BE2C (cell line): ENCODE measurements at places on chromosomes 13 and 19.

GRCh38 chr13:95258619-95259194 lies 42.5 kb downstream of the ABCC4 start:
- DNase-seq, result no peak

DNA sequence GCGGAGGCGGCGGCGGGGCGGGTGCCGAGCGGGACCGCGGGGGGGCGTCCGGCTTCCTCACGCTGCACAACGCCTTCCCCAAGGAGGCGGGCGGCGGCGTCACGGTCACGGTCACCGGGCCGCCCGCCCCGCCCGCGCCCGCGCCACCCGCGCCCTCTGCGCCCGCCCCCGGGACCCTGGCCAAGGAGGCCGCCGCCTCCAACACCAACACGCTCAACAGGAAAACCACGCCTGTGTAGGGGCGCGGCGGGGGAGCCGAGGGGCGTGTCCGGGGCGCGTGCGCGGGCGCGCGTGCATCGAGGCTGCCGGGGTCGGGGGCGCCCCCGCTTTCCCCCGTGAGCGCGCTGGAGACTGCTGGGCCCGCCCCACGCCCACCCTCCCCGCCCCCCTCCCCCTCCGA lies 8.8 kb upstream of the CACNG6 start:
- DNase-seq, result no peak

DNA sequence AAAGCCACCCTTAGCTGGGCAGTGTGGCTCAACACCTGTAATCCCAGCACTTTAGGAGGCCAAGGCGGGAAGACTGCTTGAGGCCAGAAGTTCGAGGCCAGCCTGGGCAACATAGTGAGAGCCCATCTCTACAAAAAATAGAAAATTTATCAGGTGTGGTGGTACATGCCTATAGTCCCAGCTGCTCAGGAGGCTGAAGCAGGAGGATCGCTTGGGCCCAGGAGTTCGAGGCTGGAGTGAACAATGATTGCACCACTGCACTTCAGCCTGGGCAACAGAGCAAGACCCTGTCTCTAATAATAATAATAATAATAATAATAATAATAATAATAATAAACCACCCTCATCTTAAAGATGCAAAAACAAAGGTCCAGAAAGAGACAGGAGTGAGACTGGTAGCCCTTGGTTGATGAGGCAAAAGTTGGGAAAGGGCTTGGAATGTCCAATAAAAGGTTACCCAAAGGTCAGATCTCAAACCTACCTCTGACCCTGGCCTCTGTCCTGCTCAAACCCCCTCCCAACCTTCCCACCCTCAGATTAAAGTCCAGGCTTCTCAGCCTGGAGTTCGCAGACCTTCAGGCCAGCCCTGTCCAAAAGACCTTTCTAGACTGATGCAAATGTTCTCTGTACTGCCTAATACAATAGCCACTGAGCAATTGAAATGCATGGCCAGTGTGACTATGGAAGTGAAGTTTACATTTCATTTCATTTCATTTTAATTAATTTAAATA lies 9.1 kb downstream of the ZNF575 start:
- no peak for DNase-seq

DNA sequence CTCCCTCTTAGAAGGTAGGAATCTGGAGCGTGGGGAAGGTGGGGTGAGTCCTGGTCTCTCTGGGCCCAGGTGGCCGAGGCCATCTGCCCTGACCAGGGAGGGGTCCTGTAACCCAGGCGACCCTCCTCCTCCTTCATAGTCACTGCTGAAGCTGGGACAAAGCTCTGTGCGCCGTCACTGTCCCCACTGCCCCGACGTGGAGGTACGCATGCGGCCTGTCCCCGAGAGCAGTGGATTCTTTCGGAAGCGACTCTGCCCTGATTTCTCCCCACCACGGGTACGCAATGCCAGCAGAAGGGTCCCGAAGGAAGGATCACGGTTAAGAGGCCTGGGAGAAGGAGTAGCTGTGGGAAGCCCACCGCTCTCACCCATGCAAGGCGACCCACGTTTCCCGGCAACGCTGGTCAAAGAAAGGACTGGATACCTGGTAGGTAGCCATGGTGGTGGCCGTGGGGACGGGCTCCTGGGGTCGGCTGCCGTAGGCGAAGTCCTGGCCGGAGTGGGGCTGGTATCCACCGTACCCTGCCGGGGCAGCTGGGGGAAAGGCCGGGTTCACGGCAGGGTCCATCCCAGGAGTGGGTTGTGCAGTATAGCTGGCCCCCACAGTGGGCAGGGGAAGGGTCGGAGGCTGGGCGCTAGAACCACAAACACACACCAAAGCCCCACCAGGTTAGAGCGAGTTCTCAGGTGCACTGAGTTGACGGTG lies 34.3 kb downstream of the ZFR2 start:
- no peak for DNase-seq

GRCh38 chr13:106610486-106610885 lies 42.5 kb upstream of the ARGLU1 start:
- DNase-seq, result no peak
